ENCODE measurements at places on chromosomes 5 and 9.

DNA sequence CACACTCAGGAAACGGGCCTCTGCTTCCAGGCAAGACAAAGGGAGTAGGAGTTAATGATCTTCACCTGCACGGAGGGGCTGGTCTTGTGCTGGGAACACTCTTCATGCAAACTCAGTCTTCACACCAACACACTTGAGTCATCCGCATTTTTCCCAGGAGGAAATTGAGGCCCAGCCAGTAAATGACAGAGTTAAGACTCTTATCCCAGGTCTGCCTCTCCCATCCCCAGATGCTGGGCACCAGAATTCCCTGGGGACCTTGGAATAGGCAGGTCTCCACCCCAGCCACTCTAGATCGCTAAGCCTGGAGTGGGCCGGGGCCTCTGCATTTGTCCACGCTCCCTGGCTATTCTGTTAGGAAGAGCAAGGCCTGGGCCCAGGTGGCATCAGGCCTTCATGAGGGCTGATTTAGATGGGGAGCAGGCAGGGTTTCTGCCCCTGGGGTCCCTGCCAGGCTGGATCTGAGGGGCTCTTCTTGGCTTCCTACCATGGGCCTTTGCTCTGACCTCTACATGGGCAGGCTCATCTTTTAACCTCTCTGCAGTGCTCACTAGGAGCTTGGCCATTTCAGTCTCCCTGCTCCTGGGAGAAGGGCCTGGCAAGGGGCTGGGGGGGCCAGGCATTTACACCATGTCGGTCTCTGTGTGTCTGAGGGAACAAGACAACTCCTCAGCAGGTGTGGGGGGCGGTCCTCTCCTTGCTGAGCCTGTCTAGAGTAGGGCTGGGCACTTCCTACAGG lies 77.3 kb downstream of the AMBP start:
- no peak for DNase-seq

DNA sequence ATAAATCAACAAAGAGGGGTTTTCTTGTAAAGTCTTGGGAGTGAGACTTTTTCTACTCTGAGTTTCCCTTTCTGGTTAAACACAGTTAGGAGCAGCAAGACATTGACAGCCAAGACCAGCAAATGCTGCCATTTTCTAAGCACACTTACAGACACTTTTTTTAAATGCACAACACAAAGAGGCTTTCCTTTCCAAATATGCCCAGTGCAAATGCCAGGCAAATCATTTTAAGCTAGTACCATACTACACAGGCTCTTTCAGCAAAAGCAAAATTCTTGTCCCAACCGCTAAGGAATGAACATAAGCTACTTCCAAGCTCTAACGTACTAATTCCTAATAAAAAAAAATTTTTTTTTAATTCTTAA lies 68.2 kb downstream of the DENND1A start:
- no peak for DNase-seq

DNA sequence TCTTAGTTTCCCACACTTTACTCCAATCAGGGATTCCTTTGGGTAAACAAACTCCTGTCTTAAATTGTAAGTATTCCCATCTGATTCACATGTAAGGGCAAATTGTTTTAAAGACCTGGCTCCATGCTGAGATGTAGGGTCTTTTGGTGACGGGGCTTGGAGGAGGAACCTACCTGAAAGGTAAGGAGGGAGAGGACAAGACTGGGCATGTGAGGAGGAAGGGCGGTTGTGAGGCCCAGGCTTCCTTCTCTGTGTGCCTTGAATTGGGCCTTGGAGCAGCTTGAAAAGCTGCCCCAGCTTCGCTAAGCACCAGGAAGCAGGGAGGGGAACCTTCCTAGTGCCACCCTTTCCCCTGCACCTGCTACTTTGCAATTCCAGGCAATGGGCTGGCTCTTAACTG lies 86.8 kb downstream of the C9orf152 start:
- no peak for DNase-seq

GRCh38 chr5:168270476-168270875 lies 21.0 kb upstream of the WWC1 start:
- DNase-seq: no peak
